ENCODE measurements at places on chromosomes 12 and 14.

DNA sequence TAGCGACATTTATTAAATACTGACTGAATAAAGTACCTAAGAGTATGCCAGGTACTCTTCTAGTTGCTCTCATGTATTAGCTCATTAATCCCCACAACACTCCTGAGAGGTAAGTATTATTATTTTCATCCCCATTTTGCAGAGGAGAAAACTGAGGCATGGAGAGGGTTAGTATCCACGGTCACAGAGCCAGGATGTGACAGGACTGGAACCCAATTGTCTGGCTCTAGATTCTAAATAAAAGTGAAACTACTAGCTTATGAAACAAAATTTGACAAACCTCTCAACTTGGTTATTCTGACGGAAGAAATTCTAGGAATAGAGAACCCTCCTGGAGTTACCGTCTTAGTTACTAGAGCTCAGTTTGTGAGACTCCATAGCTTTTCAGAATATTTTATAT, 112.2 kb downstream of the CHST11 start:
- DNase-seq: no peak

DNA sequence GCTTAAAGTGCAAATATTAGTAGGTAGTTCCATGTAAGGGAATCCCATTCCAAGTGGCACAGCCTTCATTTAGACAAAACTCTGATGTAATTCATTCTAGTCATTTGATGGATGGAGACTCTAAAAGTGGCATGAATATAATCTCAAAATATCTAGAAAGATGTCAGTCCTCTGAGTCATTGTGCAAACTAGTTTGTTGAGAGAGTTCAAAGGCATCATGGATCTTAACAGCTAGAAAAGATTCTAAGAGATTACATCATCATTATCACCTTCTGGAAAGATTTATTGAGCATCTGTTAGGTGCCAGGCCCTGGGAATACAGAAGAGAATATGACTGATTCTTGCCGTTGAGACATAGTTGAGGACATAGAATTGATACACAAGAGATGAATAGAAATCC, 30.7 kb downstream of the CRADD start:
- DNase-seq: no peak

DNA sequence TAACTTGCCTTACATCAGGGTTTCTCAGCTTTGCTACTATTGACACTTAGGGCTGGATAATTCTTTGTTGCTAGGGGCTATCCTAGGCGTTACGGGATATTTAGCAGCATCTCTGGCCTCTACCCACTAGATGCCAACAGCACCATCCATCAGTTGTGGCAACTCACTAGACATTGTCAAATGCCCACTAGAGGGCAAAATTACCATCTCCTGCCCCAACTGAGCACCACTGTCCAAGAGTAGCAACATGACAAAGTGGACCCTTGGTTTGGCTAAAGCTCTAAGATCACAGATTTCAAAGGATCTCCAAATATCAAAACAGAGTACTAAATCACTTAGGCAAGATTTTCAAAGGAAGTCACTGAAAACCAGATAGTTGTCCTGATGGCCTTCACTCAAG, 251.7 kb upstream of the TBX3 start:
- no peak for DNase-seq

DNA sequence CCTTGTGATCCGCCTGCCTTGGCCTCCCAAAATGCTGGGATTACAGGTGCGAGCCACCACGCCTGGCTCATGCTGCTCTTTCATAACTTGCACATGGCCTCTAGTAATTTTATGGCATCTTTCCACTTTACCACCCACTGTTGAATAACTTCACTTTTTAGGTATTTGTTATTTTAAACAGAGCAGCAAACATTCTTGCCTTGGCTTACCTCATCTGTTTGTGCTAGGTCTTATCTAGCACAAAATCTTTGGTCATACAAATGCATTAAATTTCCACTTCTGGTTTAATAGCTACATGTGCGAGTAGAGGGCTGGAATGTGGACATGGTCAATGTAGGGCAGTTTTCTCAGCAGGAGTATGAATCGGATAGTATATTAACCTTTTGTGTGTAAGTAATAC, 38.8 kb upstream of the ATF7IP start:
- DNase-seq: no peak

- no peak for DNase-seq
Observed at GRCh38 chr12:100337727-100338126, 19.1 kb upstream of the SLC17A8 start.

DNA sequence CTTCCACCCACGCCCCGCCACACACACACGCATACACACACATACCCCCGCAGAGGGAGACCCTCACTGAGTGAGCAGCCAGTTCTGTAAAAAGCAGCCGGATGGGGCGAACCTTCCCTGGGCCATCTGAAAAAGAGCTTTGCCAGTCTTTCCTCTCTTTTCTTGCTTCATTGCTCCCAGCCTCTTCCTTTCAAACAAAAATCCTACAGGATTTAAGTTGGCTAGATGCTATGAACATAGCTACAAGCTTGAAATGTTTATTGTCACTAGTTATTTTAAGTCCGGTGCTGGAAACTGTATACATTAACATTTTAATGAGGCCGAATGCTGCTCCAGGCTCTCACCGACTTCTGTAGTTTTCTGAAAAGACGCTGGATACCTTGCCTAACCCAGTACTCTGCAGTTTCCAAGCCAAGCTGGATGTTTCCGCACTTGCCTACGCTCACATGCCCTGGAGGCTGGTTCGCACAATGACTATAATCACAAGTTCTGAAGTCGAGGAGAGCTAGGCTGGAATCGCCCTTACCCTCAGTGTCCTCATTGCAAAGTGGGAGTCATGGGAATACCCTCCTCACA, 39.2 kb downstream of the LTBP2 start:
- DNase-seq: no peak

GRCh38 chr14:80933686-80934085, 7.9 kb downstream of the CEP128 start:
- DNase-seq: no peak

- DNase-seq: peak; percentile 61
Observed at GRCh38 chr14:37591941-37592481, 3.0 kb downstream of the FOXA1 start.

- DNase-seq: no peak
Observed at GRCh38 chr12:62211510-62211909, 48.7 kb upstream of the USP15 start.

- no peak for DNase-seq
Observed at GRCh38 chr12:91988086-91988923, 157.3 kb downstream of the BTG1 start.

- no peak for DNase-seq
Observed at GRCh38 chr12:4555804-4556203, 6.2 kb upstream of the DYRK4 start.

DNA sequence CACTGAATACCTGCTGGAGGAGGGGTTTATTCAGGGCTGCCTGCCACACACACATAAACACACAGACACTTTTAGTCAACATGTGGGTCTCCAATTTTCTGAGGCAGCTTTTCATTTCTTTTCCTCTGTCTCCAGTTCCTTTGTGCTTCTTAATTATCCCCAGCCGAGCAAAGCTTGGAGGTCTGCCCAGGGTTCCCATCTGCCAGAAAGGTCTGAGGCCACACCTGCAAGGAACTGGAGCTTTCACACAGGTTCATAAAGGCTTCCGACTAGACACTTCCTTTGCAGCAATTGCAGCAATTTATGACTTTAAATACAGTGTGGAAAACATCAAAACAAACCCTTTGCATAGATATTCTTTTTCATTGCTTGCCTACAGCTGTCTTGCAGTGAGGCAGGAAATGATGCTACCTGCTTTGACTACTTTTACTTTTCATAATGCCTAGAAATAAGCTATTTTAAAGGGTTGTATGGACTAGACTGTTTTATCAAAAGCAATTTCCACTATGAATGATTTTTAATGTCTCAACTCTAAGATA, 1318.9 kb downstream of the AACS start:
- DNase-seq: no peak

- DNase-seq: no peak
Observed at GRCh38 chr12:58757422-58757821, 162.9 kb downstream of the LRIG3 start.

- no peak for DNase-seq
Observed at GRCh38 chr12:115755061-115755724, 522.3 kb downstream of the MED13L start.

All from NCI-H187 (cell line).